ENCODE measurements at places on chromosomes 2 and 18.

- no peak for DNase-seq
Measured at GRCh38 chr2:75241696-75242095, 42.4 kb upstream of the TACR1 start.

- DNase-seq = no peak
Measured at GRCh38 chr2:40668425-40668824, 216.5 kb upstream of the SLC8A1 start.

GRCh38 chr2:64913357-64913869 is 75.8 kb upstream of the SLC1A4 start:
- no peak for DNase-seq

- no peak for DNase-seq
Measured at GRCh38 chr2:15760232-15760910, 168.7 kb downstream of the DDX1 start.

GRCh38 chr2:71336384-71336783 is 4.8 kb downstream of the ZNF638 start:
- no peak for DNase-seq

- DNase-seq = no peak
Measured at GRCh38 chr2:7375901-7376300, 458.7 kb downstream of the RNF144A start.

- DNase-seq = no peak
Measured at GRCh38 chr2:206974551-206974950, 35.2 kb downstream of the CPO start.

DNA sequence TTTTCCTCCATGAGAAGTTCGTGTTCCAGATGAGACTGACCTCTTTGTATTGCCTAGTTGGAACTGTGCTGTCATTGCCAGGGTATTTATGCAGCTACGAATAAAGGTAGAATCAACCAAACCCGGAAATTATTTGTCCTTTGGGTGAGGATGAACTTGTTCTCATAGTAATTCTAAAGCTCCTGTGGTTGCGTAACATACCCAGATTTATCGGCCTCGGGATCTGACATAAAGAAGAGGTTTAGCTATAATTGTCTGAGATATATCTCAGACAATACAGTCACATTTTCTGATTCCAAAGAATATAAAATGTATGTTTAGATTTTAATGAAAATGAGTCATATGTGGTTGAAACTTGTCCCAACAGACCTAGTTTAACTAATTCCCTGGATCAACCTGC is 628.7 kb upstream of the LINC00305 start:
- no peak for DNase-seq

DNA sequence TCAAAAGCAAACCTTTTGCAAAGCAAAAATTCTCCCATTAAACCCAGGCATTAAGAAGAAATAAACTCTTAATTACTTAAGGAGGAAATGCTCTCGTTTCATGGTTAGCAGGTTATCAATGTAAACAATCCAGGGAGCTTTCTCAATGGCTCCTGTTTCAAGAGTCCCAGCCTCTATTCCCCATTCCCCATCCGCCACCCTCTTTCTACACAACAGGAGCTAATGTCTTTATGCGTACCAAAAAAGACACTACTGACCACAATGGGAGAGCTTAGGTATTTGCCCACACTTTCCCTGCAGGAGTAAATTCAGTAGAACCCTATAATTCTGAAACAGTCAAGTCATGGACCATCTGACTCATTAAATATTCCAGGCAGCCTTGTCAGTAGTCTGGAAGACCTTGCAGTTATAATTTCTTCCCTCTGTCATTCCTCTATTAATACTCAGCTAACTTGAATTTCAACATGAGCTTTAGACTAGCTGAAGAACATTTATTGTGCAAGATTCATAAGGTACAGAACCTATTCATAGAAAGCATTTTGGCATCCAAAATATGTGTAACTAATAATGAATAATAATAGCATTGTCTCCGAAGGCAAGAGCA is 48.6 kb downstream of the SLC8A1 start:
- DNase-seq = no peak

DNA sequence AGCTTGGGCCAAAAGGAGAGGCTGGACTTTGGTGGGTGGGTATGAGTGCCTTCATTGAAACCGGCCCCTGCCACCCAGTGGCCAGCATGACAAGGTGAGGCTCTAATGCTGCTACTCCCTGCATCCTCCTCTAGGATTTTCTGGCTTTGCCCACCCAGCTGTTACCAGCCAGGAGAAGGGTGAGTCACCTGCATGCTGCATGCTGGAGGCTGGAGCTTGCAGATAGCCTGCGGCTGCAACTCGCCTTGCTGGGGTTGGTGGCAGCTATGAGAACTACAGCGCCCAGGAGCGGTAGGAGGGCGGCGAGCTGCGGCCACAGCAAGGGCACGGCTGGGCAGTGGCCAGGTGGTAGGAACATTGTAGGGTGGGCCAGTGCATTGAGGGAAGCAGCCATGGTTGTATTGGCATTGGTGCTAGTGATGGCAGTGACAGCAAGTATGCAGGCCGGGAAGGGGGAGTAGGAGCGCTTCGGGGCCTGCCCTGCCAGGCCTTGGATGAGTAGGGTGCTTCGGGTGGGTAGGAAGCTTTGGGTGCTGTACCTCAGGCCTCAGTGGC is 75.4 kb upstream of the SLC35G4 start:
- DNase-seq = no peak

- DNase-seq = no peak
Measured at GRCh38 chr2:56049233-56049845, 125.8 kb upstream of the EFEMP1 start.

- DNase-seq = no peak
Measured at GRCh38 chr2:8132351-8132831, 549.5 kb upstream of the ID2 start.

GRCh38 chr2:58916063-58916462 is 674.9 kb upstream of the FANCL start:
- no peak for DNase-seq

DNA sequence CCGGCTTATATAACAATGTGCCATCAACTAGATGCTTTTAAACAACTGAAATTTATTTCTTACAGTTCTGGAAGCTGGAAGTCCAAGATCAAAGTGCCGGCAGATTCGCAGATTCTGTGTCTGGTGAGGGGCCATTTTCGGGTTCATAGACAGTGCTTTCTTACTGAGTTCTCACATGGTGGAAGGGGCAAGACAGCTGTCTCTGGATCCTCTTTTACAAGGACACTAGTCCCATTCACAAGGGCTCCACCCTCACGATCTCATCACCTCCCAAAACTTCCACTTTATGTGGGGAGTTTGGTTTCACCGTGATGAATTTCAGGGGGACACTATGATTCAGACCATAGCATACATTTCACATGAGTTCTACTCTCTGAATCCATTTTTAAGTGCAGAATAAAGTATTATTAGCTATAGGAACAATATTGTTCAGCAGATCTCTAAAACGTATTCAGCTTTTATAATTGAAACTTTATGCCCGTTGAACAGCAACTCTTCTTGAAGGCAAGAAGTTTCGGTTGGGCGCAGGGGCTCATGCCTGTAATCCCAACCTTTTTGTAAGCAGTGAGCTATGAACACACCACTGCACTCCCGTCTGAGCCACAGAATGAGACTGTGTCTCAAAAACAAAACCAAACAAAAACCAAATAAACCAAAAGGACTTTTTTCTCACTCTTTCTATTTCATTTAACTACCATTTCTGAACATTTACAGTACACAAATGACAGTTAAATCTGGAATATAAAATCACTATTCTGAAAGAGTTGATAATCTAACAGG is 502.8 kb downstream of the CMPK2 start:
- DNase-seq = no peak

DNA sequence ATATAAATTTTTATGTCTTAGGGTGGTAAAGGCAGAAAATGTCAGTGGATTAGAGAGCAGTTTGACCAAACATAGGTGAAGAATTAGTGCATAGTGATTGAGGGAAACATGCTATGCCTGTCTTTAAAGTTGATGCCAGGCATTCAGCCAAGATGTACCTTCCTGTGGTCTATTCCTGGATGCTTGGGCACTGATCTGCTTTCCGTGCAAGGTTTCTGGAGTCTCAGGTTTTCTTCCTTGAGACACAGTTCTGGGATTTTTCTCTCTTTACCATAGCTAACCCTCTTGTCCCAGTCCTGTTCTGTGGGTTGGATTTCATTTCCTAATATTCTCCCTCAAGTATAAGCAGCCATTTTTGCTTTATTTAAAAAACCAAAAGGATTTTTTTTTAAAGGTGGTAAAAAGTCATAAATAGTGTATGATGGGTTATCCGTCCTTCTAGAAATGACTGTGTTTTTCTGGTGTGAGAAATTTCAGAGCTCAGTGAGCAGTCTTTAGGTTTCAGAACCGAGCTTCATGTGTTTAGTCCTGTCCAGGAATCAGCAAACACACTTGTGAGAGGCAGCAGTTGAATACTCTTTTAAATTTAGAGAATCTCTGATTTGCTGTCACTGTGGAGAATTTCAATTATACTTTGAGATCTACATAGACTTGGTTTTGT is 43.0 kb upstream of the CYBRD1 start:
- DNase-seq = no peak

GRCh38 chr2:28276076-28276618 is 116.5 kb upstream of the FOSL2 start:
- no peak for DNase-seq

GRCh38 chr2:1972948-1973347 is 228.6 kb upstream of the PXDN start:
- DNase-seq = no peak

DNA sequence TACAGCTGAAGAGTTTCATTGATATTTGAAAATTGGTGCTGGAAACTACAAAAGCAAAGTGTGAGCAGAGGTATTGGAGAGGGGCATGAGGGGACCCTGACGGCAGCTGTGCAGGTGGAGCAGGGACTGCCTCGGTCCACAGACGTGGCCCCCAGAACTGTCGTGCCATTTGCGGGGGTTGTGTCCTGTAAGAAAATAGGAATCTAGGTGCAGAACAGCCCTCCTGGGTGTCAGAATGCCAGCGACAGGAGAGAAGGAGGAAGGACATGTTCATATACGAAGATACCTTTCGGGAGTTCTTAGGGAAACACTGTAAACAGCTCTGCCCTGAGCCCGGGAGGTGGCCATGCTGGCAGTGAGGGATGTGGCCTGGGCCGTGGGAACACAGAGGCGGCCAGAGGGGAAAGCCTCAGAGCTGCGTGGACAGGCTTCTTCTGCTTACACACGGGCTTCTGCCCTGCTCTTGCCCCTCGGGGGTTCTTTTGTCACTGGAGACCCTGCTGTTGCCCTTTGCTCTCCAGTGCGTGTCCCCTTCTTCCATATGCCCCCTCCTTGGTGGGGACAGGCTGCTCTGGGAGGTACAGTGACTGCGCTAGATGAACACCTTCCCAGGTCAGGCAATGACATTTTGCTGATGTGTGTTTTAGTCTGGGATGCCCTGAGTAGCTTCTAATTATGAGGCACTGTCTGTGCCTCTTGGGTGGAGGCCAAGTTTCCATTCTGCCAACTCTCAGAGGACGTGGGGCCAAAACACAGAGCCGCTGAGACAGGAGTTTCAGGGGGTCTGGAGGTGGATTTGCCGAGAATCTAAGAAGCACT is 81.9 kb upstream of the TXNDC2 start:
- no peak for DNase-seq

- DNase-seq = no peak
Measured at GRCh38 chr2:42049221-42050009, 1.6 kb downstream of the PKDCC start.

GRCh38 chr2:149544692-149545091 is 42.9 kb downstream of the MMADHC start:
- no peak for DNase-seq

- DNase-seq = no peak
Measured at GRCh38 chr2:177326005-177326404, 61.5 kb upstream of the NFE2L2 start.

- no peak for DNase-seq
Measured at GRCh38 chr2:62570861-62571698, 65.1 kb upstream of the TMEM17 start.

GRCh38 chr2:85704800-85705679 is 10.9 kb downstream of the GNLY start:
- no peak for DNase-seq

Data from cortex of kidney (tissue), 1 donor.